ENCODE measurements at places on chromosomes 2 and 18.

DNA sequence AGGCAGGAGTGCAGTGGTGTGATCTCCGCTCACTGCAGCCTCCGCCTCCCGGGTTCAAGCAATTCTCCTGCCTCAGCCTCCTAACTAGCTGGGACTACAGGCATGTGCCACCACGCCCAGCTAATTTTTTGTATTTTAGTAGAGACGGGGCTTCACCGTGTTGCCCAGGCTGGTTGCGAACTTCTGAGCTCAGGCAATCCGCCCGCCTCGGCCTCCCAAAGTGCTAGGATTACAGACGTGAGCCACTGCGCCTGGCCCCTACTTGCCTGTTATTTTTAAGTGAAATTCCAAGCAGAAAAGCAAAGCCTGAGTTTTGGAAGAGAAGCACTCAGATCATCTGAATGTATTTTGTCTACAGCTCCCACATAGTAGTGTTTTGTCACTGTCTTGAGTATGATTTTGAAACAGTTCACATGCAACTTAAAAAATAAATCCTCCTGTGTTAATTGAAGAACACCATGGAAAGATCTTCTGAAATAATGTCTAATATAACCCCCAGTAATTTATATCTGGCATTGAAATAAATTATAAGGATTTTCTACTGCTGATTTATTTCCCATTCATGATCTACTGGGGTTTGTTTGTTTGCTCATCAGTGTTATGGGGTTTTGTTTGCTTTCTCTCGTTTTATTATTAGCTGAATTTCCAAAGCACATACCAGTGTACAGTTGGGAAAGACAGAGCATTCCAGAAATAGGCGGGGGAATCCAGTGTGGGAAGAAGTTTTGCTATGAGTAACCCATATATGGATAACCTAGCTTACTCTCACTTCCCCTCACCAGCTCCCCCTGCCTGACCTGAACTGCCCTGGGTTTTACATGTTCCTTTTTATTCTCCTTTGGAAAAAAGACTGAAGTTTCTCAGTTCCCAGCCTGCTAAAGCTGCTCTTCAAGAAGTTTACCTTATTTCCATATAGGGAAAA, 80.1 kb upstream of the MAP3K20 start:
- no peak for DNase-seq

GRCh38 chr2:241562269-241562891, 3.8 kb downstream of the BOK start:
- DNase-seq: no peak

GRCh38 chr2:16628314-16628713, 37.3 kb downstream of the CYRIA start:
- peak; percentile 74 for DNase-seq

DNA sequence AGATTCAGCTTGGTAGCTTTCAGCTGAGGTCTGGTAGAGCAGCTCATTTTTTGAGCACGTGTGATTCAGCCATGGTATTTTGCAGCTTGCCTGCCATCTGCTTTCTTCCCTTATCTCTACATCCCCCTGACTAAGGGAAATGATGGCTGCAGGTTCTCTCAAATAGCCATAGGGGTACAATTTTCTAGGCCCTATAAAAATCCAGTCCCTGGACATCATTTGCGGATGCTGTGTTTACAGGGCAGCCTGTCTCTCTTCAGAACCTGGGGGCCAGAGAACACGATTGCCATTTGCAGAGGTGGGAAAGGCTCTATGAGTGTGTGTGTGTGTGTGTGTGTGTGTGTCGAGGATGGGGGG, 442.7 kb upstream of the MEIS1 start:
- DNase-seq: no peak

GRCh38 chr2:15814946-15815345, 125.4 kb upstream of the MYCN start:
- no peak for DNase-seq

DNA sequence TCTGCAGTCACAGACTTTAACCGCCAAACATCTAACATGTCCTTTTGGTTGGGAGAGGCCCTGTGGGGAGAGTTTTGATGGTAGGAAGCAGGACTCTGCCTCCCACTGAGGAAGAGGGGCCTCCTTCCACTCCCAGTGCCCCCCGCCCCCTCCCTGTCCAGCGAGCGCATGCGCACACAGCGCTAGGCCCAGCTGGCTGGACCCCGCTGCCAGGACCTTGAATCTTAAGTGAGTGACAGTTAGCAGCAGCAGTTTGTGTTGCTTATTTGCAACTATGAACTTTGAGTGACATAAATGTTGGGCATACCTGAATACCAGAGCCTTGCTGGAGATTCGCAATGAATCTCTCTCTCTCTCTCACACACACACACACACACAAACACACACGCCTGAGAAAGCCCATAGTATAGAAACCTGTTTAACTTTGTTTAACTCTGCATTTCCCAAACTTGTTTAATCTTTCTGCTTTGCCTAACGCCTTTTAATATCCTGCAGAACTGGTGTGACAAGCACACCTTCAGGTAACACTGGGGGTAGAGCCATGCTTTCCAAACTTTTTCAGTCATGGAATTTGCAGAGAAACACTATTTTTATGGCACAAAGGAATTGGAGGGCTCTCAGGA, 134.6 kb upstream of the SMAD2 start:
- no peak for DNase-seq

- DNase-seq: no peak
Measured at GRCh38 chr2:119681868-119682220, 2.8 kb downstream of the TMEM177 start.

- DNase-seq: no peak
Measured at GRCh38 chr2:156540706-156541105, 104.5 kb downstream of the GPD2 start.

GRCh38 chr2:232134939-232135338, 173.4 kb downstream of the DIS3L2 start:
- DNase-seq: no peak

- DNase-seq: no peak
Measured at GRCh38 chr2:85744741-85745601, 8.8 kb upstream of the ATOH8 start.

- DNase-seq: peak; percentile 84
Measured at GRCh38 chr2:203706403-203706802, at the start of gene CD28. CD28 (plus strand) TSS chr2:203706639; CDS start chr2:203706697, 58 bp downstream.

GRCh38 chr18:21599585-21600525, 649 bp downstream of the ESCO1 start:
- DNase-seq: no peak

DNA sequence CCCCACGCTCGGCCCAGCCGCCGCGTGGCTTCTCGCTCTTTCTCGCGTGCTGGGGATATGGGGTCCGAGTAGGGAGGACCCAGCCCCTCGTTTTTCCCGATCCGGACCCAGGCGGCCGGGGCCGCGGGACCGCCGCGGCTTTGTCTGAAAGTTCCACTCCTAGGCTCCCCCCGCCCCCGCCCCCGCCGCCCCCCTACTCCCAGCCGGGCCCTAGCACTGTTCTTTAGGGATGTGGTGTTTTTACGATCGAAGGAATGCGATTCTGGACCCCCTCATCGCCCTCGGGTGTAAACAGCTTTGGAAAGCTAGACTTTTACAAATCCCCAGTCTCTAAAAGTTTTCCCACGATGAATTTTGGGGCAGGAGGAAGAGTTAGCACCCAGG, 819 bp downstream of the TGIF1 start:
- DNase-seq: no peak

- no peak for DNase-seq
Measured at GRCh38 chr2:234245945-234246344, 195.4 kb downstream of the SPP2 start.

DNA sequence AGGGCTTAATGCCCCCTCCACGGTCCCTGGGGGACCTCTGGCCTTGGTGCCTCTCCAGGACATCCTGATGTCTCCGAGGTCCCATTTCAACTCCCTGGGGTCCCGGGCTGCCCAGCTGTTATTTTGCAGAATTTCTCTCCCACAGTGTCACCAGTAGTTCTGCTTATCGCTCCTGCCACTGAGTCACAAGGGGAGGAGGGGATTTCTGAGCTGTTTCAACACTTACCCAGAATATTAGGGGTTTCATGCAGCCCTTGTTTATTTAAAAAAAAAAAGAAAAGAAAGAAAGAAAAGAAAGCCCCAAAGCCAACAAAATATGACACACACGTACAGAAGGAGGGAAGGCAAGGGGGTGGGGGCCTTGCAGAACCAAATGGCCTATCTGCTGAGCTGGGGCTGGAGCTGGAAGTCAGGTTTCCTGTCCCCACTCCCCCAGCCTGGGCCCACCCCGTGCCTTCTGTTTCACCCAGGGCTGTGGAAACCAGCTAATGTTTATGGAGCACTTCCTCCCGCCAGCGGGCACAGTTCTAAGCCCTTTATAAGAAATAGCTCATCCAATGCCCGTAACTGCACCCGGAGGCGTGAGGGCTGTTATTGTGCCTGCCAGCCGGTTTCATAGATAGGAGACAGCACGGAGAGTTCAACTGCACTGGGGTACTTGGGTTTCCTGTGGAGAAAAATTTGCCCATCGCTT, 8.4 kb upstream of the ARID5A start:
- DNase-seq: no peak

DNA sequence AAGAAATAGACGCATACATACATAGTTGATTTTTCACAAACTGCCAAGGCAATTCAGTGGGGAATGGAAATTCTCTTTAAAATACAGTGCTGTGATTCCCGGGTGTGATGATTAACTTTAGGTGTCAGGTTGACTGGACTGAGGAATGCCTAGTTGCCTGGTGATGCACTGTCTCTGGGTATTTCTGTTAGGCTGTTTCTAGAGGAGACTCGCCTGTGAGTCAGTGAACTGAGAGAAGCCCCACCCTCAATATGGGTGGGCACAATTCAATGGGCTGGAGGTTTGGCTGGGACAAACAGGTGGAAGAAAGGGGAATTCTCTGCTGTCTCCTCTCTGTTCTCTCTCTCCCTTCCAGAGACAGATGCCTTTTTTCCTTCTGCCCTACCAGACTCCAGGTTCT, 187.6 kb downstream of the ARHGAP28 start:
- no peak for DNase-seq

- DNase-seq: no peak
Measured at GRCh38 chr2:37648331-37649011, 23.0 kb downstream of the CDC42EP3 start.

- DNase-seq: no peak
Measured at GRCh38 chr2:28408764-28409599, 16.3 kb downstream of the FOSL2 start.

GRCh38 chr2:28665041-28665704, 86.5 kb upstream of the PPP1CB start:
- DNase-seq: no peak

GRCh38 chr2:169822785-169823392, 1.8 kb downstream of the METTL5 start:
- DNase-seq: no peak
